ENCODE measurements at places on chromosomes 11 and 22. TPM values are rescaled to one million over a fixed set of nuclear protein-coding genes. Genes with fewer than 3 reads are reported as not detected.
A peak's percentile ranks its signal among the peaks of the same experiment; 100 is the strongest.

- DNase-seq: peak; percentile 52
These were observed 5.1 kb upstream of the MYRF start for GRCh38 chr11:61747192-61747966.

Gene SEPTIN3
- total RNA-seq: not detected

DNA sequence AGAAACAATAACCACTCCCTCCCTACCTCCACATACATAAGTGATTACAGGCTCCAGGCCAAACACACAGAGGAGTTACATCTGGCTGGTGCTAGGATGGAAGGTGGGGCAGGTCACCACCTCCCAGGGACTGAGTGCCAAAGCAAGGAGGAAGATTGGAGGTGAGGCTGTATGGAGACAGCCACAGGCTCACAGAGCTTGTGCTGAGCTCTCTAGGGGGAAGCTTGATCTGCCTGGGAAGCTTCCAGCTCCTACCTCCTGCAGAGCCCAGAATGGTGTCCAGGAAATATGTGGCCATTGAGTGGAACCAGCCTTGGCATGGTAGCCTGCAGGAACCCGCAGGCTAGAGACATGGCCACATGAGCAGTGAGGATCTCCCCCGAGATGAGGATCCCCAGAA lies 3.6 kb upstream of the MED15 start:
- DNase-seq: no peak

DNA sequence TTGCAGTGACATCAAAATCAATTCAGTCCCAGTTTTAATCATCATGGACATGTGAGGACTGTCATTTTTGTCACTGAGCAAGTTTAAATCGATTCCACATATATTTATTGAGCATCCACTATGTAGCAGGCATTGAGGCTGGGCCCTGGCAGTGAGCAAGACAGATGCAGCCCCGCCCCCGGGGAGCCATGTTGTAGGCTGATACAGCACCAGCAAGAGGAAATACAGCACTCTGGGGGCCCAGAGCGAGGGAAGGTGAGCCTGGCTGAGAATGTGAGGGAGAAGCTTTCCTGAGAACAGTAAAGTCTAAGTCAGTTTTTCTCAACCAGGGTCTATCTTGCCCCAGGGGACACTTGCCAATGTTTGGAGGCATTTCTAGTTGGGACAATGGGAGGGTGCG lies 108.6 kb upstream of the ASPHD2 start:
- no peak for DNase-seq

GRCh38 chr11:34874202-34874601 lies 42.0 kb downstream of the APIP start:
- DNase-seq: no peak

Gene PHF21B
- total RNA-seq: not detected

GRCh38 chr22:42646569-42647525 lies 2.3 kb downstream of the CYB5R3 start:
- peak; percentile 42 for DNase-seq

Gene FREY1
- 1.4 TPM for total RNA-seq

Gene CHST1
- 71.2 TPM for total RNA-seq

Gene IL18
- total RNA-seq: 1.5 TPM

DNA sequence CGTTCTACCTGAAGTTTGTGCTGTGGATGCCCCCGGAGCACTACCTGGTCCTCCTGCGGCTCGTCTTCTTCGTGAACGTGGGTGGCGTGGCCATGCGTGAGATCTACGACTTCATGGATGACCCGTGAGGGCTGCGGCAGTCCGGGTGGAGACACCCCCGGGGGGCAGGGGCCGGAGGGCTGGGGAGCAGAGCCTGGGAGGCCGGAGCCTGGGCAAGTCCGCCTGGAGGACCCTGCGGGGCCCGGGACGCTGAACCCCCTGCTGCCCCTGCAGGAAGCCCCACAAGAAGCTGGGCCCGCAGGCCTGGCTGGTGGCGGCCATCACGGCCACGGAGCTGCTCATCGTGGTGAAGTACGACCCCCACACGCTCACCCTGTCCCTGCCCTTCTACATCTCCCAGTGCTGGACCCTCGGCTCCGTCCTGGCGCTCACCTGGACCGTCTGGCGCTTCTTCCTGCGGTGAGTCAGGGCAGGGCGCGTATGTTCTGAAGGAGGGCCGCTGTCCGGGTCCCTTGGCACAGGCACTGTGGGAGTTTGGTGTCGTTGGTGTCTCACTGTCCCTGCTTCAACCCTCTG lies 17.3 kb downstream of the RNH1 start:
- no peak for DNase-seq

GRCh38 chr11:111406589-111406988 lies 27.5 kb upstream of the POU2AF1 start:
- no peak for DNase-seq

GRCh38 chr11:94342250-94342649 lies 37.9 kb downstream of the IZUMO1R start:
- DNase-seq: no peak

DNA sequence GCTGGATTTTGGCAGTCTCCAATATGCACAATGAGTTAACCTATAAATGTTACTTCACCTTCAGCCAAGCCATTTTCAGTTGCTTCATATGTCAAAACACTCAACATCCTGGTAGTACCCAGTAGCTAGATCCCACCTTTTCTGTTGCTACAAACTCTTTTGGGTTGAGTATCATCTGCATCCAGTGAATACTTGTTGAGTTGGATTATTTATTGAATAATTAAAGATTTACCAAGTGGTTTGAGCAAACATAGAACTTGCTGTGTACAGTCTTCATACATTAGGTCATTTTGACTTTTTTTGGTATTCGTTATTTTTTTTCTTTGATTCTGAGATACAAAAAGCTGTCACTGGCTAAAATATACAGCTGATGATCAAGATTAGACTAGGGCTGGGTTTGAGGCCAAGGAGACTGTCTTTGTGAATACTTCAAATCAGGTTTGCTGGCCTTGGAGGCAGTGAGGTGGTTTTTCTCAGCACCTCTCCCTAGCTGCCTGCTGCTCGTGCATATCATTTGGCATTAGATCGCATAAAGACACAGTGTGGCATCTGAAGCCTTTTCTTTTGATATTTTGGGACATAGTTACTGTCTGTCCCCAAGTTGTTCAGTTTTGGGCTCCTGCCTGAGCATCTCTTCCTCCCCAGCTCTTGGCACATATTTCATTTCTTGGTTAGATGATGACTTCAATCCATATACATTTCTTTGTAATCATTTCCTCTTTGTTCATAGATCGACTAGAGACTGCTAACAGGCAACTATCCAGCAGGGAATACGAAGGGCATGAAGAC lies 62.8 kb downstream of the AMOTL1 start:
- DNase-seq: no peak

Gene MRPL17
- total RNA-seq: 87.2 TPM

DNA sequence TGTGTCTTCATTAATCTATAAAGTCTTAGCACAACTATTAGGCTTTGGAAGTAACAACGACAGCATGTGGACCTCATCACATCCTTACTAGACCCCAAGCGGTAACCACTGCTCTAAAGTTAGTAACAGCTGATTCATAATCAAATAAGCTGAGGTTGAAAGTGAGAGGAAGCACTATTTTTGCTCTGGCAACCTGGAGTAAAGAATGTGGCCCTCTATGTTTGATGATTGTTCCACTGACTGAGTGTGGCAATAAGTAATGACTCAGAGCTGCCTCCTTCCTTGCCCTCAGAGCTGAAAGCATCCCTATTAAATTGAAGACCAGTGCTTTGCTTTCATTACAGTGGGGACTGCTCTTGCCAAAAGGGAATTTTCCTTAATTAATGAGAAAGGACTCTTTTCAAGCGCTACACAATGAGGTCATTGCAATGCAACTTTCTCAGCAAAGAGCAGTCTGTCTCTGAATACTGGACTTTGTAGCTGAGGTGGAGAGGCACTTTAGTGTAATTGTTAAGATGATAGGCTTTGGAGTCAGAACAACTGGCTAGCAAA lies 906.1 kb upstream of the RAG2 start:
- DNase-seq: no peak

DNA sequence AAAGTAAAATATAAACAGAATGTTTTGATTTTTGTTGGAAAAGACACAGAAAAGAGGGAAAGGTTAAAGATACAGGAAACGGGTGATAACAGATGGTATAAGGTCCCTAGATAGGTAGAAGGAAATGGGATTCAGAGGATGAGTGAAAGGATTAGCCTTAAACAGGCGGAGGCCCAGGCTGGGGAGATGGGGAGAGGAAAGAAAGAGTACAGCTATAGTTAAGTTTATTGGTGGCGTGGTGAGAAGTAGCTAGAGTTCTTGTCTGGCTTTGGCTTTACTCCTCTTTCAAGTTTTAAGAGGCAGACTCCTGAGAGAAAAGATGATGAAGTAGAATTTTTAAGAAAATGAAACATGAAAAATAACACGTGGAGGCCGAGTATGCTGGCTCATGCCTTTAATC lies 13.7 kb downstream of the ZBTB44 start:
- DNase-seq: no peak

DNA sequence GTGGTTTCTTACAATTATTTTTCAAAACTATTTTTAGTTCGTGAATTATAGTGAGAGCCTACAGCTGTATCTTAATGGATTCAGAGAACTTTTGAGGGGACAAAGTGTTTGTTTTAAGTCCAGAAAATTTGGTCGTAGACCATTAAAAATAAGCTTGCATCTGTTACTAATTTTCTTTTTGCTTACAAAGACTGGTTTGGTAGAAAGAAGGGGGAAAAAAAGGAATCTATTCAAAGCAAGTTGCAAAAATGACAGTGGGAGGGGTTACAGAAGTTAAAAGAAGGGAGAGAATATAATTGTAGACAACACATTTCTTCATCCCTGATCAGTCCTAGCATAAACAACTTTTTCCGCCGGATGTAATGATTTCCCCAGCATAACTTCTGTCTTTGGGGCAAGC lies 72.1 kb downstream of the AMOTL1 start:
- DNase-seq: no peak

Data from endothelial cell of umbilical vein (primary cell).